ENCODE measurements at places on chromosomes 3 and 15. TPM values are rescaled to one million over a fixed set of nuclear protein-coding genes. Genes with fewer than 3 reads are reported as not detected.

GOLGA8R gene
- total RNA-seq: 0.98 TPM

NLGN1 gene
- total RNA-seq: 1.9 TPM

GRCh38 chr3:59818033-59818918, 768.5 kb upstream of the CFAP20DC start:
- H3K4me1 ChIP-seq: peaks cover 10% of the 10 kb centered on the region
- H3K27me3 ChIP-seq: no peaks in the 10 kb centered on the region
- H3K4me3 ChIP-seq: peak overlapping the region; percentile 14
- DNase-seq: peak; percentile 80
- H3K27ac ChIP-seq: no peak overlapping the region
- H3K36me3 ChIP-seq: no peaks in the 10 kb centered on the region

- DNase-seq: no peak
- H3K36me3 ChIP-seq: no peaks in the 10 kb centered on the region
- H3K4me1 ChIP-seq: no peaks in the 10 kb centered on the region
- no peaks in the 10 kb centered on the region for H3K27me3 ChIP-seq
- H3K27ac ChIP-seq: no peak overlapping the region
Measured at GRCh38 chr3:169578381-169579024, 85.0 kb downstream of the MECOM start.

DNA sequence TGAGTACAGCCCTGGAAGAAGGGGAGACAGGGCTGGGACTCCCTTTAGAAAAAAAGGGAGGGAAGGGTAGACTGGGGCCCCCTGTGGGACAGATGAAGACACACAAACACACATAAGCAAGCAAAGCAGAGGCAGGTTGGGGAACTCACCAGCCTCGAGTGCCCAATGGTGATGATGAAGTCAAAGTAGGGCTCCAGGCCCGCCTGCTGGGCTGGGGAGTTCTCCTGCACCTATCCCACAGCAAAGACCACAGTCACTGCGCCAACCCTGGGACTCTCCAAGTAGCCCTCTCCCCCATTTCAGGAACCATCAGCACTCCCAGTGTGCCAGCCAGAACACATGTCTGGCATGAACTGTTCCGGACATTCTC, 4.1 kb downstream of the GORASP1 start:
- peaks cover 22% of the 10 kb centered on the region for H3K36me3 ChIP-seq
- H3K27ac ChIP-seq: peak overlapping the region; percentile 8
- peaks cover 36% of the 10 kb centered on the region for H3K4me1 ChIP-seq
- DNase-seq: no peak
- no peaks in the 10 kb centered on the region for H3K27me3 ChIP-seq

- no peaks in the 10 kb centered on the region for H3K27me3 ChIP-seq
- no peaks in the 10 kb centered on the region for H3K4me1 ChIP-seq
- no peak overlapping the region for H3K27ac ChIP-seq
- H3K36me3 ChIP-seq: no peaks in the 10 kb centered on the region
- DNase-seq: no peak
Measured at GRCh38 chr3:148319161-148319915, 378.4 kb upstream of the AGTR1 start.

DNA sequence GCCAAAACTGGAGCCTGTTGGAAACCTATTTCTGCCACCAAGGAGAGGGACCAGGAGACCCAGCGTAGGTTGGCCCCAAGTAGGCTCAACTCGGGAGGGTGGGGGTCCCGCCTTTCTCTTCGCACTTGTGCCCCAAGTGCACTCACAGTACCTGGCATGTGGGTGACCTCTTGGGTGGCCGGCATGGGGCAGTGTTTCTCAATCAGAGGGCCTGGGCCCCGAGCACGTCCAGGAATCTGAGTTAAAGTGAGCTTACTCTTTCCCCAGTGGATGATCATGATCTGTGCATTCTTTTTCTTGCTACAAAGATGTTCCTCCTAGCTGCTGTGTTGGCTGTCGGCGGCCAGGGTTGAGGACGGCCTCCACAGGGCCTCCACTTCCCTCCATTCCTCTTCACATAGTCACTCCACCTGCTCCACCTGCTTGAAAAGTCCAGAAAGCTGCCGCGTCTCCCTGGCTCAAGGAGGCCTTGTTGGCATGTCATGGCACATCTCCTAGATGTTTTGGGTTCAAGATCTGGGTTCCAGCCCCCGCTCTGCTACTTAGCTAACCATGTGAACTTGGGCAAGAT, 66.5 kb upstream of the SEC61A1 start:
- H3K4me1 ChIP-seq: peaks cover 16% of the 10 kb centered on the region
- H3K27ac ChIP-seq: no peak overlapping the region
- no peak for DNase-seq

GRCh38 chr3:50509715-50510114, 6.3 kb upstream of the CACNA2D2 start:
- H3K27ac ChIP-seq: no peak overlapping the region
- DNase-seq: no peak
- no peaks in the 10 kb centered on the region for H3K27me3 ChIP-seq
- no peaks in the 10 kb centered on the region for H3K36me3 ChIP-seq
- H3K4me1 ChIP-seq: no peaks in the 10 kb centered on the region
- H3K4me3 ChIP-seq: no peak overlapping the region

GRCh38 chr3:169148448-169149348, 514.8 kb downstream of the MECOM start:
- H3K27me3 ChIP-seq: peaks cover 61% of the 10 kb centered on the region
- peak overlapping the region; percentile 28 for H3K4me3 ChIP-seq
- H3K4me1 ChIP-seq: peaks cover 8% of the 10 kb centered on the region
- H3K27ac ChIP-seq: peak overlapping the region; percentile 79
- no peak for DNase-seq
- H3K36me3 ChIP-seq: no peaks in the 10 kb centered on the region

DNA sequence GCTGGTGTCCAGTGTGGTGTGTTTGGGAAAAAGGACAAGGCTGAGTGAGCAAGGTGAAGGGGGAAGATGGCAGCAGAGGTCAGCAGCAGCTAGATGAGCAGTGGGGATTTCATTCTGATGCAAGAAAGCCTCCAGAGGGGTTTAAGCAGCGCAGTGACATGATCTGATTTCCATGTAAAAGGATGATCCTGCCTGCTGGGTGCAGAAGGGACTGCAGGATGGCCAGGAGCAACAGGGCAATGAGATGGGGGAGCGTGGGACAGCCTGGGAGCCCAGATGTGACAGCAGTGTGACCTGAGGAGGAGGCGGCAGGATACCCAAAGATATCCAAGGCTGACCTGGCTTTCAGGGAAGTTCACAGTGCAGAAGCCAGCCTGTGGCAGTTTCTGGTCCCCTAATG, 6.1 kb downstream of the WNT7A start:
- H3K4me1 ChIP-seq: peaks cover 6% of the 10 kb centered on the region
- DNase-seq: no peak
- no peak overlapping the region for H3K4me3 ChIP-seq
- peaks cover 27% of the 10 kb centered on the region for H3K27me3 ChIP-seq
- no peaks in the 10 kb centered on the region for H3K36me3 ChIP-seq

DNA sequence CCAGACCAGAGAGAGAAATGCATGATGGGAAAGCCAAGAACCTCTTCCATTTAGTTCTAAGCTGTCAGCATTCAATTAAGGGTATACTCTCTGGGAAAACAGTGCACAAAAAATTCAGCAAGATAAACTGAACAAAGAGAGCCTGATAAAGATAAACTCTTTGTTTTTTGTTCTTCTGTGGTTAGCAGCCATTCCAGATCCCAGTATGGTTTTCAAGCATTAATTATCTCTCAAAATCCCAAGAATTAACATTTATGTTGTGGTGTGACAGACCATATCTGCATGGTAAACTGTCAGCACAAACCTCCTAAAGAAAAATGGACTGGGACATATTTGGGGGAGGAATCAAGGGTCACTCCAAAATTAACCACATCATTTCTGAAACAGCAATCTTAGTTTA, 124.0 kb upstream of the LRRN1 start:
- H3K27me3 ChIP-seq: no peaks in the 10 kb centered on the region
- no peak overlapping the region for H3K27ac ChIP-seq
- H3K4me3 ChIP-seq: no peak overlapping the region
- no peaks in the 10 kb centered on the region for H3K4me1 ChIP-seq
- no peaks in the 10 kb centered on the region for H3K36me3 ChIP-seq

GRCh38 chr15:91342097-91342496, 242.0 kb downstream of the SV2B start:
- no peak overlapping the region for H3K4me3 ChIP-seq
- no peak for DNase-seq
- H3K27me3 ChIP-seq: no peaks in the 10 kb centered on the region
- H3K36me3 ChIP-seq: no peaks in the 10 kb centered on the region
- H3K27ac ChIP-seq: no peak overlapping the region

Measured in gastrocnemius medialis (tissue), 4 donors.